ENCODE measurements at places on chromosomes 11 and 22.

DNA sequence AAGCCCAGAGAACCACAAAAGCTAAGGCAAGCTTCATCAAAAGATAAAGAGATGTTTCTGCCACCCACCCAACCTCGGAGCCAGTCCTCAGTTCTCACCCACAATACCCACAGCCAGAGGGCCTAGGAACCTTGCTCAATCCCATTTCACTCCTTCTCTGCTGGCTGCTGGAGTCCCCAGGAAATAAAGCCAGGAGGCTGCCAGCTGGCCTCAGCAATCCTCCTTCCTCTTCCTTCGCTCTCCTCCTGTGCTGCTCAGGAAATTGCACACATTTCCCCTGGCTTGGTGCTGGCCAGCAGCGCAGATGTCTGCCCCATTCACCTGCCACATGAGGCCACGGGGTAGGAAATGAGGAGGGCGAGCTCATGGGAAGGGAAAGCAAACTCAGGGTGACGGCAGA, 91.8 kb upstream of the LDLRAD3 start:
- DNase-seq, result no peak

- DNase-seq, result no peak
Measured at GRCh38 chr11:8671193-8671612, 11.3 kb downstream of the TRIM66 start.

GRCh38 chr22:28582806-28583205, 96.8 kb downstream of the TTC28 start:
- DNase-seq, result no peak

- no peak for DNase-seq
Measured at GRCh38 chr22:42171946-42172719, 41.5 kb upstream of the CYP2D6 start.

DNA sequence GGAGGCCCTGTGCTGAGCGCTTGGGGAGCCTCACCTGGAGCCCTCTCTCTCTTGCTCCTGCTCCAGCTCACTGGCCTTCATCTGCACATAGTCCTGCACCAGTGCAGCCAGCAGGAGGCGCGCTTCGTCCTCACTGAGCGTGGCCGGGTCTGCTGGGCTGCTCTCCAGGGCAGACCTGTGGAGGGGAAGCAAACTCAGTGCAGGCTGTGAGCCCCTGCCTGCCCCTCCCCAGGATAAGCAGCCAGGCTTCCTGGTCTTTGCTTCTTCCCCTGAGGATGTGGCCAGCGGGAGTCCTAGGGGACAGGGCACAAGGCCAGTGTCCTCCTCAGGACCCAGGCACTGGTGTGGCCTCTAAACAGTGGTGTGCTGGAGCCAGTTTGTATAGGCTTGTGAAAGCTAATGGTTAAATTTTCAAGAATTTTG, 2.2 kb downstream of the CALCA start:
- DNase-seq, result no peak

- DNase-seq, result no peak
Measured at GRCh38 chr11:123195188-123196059, at the start of gene CLMP. CLMP (minus strand) TSS chr11:123195248; CDS start chr11:123194940, 308 bp downstream.

DNA sequence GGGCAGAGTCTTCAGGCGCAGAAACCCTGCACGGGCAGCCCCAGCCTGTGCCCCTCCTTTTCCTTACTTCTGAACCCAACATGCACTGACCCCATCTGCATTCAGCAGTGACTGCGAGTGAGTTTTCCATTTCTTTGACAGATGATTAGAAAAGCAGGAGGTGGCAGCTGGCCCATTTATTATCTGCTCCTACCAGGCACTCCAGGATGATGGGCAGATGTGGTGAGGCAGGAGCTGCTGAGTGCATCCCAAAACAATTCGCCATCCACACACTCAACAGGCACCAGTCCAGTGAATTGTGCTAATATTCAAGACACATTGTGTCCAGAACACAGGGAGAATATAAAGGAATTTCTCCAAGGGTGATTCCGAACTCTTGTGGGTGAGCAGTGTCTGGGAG, 208.5 kb downstream of the TENM4 start:
- DNase-seq, result no peak

DNA sequence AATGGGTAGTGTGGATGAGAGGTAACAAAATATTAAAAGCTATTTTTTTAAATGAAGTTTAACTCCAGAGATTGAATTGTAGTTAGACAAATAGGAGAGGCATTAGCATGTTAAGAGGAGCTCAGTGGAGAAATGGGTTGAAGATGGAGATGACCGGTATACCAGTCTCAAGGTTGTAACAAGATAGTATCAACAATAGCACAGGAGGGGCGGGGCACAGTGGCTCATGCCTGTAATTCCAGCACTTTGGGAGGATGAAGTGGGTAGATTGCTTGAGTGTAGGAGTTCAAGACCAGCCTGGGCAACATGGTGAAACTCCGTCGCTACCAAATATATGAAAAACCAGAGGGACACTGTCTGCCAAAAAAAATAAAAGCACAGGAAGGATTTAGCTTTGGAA, 6.0 kb upstream of the ANKRD42 start:
- no peak for DNase-seq

- no peak for DNase-seq
Measured at GRCh38 chr11:17026487-17027082, 12.4 kb upstream of the PLEKHA7 start.

DNA sequence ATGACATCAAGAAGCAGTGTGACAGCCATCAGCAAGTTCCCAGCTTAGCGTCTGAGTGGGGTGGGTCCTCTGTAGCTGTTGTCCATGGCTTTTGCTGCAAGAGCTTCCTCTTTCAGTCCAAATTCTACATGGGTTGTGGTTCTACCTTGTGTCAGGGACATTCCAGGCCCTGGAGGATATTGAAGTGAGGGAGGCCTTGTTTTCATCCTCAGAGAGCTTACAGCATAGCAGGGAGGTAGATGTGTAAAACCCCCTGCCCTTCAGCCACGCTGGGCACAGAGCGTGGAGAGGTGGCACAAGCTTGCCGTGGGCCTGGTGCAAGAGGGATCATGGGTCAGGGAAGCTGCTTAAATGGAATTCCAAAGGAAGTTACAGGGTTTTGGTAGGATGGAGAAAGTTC, 93.9 kb downstream of the GRIK4 start:
- DNase-seq, result no peak

DNA sequence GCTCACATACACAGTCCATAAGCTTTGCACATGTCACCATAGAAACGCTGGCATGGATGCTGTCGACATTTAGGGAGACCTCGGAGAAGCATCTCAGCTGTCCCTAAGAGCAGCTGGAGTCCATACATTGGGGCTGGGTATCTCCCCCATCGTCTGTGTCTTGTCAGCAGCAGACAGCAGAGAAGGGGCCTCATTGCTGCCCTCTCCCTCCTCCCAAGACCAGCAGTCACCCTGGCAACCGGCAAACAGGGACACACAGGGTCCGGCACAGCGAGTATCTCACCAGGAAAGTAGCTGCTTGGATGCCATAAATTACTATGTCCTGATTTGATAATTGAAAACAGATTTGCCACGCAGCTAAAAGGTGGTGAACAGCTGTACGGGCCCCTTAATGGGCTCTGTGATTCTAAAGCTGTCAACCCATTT, 84.4 kb downstream of the CD44 start:
- DNase-seq, result no peak

DNA sequence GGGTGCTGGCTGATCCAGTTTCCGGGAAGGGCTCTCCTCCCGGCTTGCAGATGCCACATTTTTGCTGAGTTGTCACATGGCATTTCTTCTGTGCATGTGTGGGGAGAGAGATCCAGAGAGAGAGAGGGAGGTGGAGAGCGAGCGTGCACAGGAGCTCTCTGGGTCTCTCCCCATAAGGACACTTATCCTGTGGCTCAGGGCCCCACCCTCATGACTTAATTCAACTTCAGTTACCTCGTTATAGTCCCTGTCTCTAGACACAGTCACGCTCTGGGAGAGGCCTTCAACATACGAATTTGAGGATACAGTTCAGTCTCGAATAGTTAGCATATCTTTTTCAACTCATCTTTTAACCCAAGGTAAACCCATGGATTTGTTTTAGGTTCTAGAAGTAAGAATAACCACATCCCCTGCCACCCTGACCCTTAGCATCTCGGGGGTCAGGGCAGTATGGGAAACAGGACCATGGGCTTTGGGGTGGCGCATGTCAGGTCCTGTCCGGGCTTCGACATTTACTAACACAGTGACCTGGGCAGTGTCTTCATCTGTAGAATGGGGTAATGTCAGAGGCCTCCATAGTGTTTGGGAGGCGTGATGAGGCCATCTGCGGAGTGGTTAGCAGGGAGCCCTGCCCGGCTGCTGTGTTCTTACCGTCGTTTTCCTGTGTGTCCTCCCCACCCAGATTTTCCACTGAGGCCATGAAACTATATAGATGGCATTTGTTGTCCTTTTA, 46.9 kb downstream of the TBC1D22A start:
- DNase-seq, result no peak

GRCh38 chr22:40176921-40177737, 596 bp upstream of the TNRC6B start:
- no peak for DNase-seq

DNA sequence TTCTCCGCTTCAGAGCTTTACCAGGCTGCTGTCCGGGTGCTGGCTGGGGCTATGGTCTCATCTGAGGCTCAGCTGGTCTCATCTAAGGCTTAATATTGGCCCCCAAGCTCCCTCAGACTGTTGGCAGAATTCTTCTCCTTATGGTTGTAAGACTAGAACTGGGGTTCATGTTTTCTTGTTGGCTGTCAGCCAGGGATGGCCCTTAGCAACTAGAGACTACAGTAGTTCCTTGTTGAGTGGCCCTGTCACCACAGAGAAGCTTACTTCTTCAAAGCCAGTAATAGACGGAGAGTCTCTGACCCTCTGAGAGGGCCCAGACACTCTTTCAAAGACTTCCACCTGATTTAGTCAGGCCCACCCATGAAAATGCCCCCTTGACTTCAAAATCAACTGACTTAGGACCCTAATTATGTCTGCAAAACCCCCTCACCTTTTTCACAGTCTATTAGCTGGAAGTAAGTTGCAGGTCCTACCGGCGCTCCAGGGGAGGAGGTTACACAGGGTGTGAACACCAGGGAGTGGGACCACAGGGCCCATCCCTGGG, 24.2 kb upstream of the TREH start:
- no peak for DNase-seq

DNA sequence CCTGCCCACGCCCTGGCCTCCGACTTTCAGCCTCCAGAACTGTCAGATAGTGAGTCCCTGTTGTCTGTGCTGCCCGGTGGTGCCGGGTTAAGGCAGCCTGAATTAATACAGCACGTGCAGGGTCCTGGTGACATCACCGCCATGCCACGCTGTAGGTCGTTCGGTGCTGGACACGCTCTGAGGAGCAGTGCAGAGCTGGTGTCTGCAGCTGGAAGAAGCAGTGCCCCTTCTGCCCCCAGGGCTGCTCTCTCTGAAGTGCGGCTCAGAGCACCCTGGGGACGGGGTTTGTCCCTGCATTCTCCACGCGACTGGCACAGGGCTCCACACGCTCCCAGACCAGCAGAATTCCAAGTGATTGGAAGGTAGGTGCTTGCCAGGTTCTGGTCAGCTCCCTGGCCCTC, 831.5 kb downstream of the TBC1D22A start:
- DNase-seq, result no peak

- DNase-seq, result no peak
Measured at GRCh38 chr11:92941676-92942571, 27.5 kb upstream of the MTNR1B start.

GRCh38 chr11:8205566-8205965, 36.7 kb upstream of the RIC3 start:
- no peak for DNase-seq

DNA sequence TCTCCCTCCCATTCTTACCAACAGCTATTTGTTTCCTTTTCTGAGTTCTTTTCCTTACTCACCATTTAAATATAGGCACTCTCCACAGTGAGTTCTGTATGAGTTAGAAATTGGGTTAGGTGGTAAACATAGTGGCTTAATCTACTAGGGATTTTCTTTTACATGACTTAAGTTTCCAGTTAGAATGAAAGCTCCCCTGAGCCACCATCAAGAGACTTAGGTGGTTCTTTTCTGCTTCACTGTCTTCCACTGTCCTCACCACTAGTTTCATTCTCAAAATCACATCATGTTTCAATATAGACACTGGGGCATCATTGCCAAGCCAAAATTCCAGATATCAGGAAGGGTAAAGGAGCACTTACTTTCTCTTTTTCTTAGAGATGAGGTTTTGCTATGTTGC, 9.0 kb upstream of the REXO2 start:
- DNase-seq, result no peak

DNA sequence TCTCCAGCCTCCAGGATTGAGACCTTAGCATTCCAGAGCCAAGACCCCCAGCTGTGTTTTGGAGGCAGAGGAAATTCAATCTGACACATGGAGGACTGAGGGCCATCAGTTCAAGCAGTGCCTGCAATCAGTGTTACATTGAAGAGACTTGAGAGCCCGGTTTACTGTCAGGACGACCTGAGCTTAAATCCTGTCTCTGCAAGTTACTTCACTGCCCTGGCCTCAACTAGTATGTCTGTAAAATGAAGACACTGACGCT, 35.1 kb downstream of the TRIM29 start:
- no peak for DNase-seq

- no peak for DNase-seq
Measured at GRCh38 chr11:36311926-36312595, 16.0 kb downstream of the PRR5L start.

GRCh38 chr11:18027475-18027874, 14.6 kb upstream of the SERGEF start:
- no peak for DNase-seq

- DNase-seq, result no peak
Measured at GRCh38 chr11:121323046-121323607, 30.6 kb downstream of the SC5D start.

GRCh38 chr22:31935961-31936635, 8.2 kb upstream of the YWHAH start:
- DNase-seq, result no peak

DNA sequence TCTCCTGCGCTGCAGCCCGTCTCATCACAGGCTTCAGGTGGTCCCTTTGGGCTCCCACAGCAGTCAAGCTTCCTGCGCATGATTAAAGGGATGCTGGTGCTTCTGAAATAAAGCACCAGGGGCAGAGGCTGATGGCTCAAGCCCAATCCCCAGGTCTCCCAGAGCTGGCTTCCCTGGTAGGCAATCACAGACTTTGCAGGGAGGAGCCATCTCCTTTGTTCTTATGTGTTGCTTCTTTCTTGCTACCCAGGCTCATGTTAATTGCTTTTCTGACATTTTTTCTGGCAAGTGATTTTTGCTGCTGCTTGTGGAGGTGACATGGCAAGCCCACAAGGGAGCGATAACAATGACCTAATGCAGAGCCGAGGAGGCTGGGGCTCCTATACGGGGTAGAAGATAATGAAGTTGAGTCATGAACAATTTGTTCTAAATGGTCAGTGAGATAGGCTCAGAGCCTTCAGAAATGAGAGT, 25.2 kb upstream of the PLET1 start:
- no peak for DNase-seq

DNA sequence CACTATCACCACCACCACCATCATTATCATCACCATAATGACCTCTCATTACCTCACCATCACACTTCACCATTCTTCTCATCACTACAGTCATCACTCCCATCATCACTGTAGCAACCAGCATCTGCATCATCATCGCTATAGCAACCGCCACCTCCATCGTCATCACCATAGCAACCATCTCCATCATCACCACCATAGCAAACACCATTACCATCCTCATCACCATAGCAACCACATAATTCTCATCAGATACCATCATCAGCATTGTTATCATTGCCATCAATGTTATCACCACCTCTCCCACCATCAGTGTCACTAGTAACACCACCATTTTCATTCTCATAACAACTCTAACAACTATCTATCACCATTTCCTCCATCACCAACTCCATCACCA, 23.1 kb upstream of the CD82 start:
- DNase-seq, result no peak

All from esophagus squamous epithelium (tissue), 5 donors.